ENCODE measurements at places on chromosomes 1 and 21.

DNA sequence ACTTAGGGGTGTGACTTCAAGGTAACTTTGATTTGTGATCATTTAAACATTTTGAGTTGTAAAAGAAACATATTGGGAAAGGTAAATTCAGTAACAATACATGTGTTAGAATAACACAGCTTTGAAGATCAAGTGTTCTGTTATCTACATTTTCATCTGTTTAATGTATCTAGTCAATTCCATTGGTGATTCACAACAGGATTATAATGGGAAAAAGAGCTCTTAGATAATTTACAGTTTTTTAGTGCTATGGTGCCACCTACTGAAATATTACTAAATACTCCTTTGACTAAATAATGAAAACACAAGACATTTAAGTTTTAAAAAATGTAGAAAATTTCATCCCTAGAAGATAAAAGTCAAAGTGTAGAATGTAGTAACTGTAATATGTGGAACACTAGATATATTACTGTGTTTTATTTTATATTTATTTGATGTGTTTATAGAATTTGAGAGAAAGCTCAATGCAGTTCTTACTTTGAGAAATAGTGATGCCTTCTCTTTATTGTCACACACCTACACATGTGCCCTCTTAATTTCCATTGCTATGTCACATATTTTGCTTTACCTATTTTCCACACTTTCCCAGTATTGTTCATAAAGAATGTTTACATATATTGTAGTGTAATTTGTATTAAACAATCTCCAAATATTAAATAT lies 47.4 kb downstream of the PTPRC start:
- DNase-seq: peak; percentile 69

- no peak for DNase-seq
These were observed 86.2 kb downstream of the DTL start for GRCh38 chr1:212121779-212122178.

- DNase-seq: no peak
These were observed 21.5 kb downstream of the GNG12 start for GRCh38 chr1:67811781-67812180.

DNA sequence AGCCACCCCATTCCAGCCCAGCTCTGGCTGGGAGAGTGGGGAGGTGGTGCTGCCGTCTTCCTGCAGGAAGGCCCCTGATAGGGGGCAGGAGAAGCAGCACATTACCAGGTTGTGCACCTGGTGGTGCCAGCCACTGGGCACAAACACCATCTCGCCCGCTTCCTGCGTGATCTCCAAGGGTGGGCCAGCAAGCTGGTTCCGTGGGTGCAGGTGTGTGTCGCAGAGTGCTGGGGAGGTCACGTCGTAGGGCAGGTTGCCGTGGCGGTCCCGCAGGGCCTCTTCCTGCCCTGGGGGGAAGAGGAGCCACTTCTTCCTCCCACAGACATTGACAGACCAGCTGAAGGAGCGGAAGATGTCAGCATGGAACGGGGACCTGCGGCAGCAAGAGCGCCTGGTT lies 1.8 kb downstream of the JMJD4 start:
- DNase-seq: no peak

DNA sequence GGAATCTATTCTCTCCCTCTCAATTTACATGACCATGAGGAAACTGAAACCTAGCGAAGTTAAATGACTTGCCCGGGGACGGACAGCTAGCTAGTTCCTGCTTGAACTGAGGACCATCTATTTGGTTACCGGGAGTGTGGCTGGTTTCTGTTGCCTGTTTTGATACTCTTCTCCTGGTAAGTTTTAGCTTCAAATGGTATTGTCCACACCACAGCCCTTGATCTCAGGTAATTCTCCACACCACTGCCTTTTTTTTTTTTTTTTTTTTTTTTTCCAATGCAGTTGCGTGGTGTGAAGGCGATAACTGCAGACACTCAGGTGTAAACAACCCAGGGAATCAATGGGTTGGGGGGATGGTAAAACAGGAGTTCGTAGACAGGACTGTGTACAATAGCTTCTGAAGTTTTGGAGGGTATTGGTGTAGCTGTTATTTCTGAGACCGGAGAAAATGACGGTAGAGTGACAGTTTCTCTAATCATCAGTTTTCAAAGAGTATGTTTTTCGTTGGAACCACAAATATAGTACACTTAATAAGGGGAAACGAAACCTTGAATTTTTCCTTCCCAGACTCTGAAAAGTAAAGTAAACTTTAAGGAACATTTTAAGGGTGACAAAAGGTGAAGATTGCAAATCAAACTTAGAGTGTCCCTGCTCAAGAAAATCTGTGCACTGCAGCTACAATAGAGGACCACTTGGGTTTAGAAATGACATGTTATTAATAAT lies 125.3 kb upstream of the CACYBP start:
- no peak for DNase-seq

GRCh38 chr1:219422811-219423598 lies 189.9 kb downstream of the ZC3H11B start:
- no peak for DNase-seq

- DNase-seq: no peak
These were observed 132.1 kb downstream of the PLA2G4A start for GRCh38 chr1:186960861-186961260.

- DNase-seq: no peak
These were observed 820 bp upstream of the TTF2 start for GRCh38 chr1:117059334-117059677.

DNA sequence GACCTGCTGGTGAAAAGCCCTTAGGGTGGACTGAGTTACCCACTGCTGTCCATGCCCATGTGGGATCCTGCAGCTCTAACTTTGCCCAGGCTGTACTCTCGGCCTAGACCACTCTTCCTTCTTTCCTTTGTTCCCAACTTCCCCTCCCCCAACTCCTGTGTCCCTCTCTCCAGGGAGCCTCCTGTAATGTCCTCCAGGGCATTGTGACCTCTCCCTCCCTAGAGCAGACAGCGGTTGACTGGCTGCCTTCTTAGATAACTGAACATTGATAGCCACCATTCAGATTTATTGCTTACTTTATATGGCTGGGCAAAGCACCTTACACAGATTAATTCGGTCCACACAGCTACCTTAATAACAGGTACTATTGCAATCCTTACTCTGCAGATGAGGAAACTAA lies 5.0 kb downstream of the RUNX1 start:
- no peak for DNase-seq

Data from NCI-H460 (cell line).